ENCODE measurements at places on chromosomes 11 and 22. TPM values are rescaled to one million over a fixed set of nuclear protein-coding genes. Genes with fewer than 3 reads are reported as not detected.

The ASPHD2 gene
- 4.0 TPM for total RNA-seq

DNA sequence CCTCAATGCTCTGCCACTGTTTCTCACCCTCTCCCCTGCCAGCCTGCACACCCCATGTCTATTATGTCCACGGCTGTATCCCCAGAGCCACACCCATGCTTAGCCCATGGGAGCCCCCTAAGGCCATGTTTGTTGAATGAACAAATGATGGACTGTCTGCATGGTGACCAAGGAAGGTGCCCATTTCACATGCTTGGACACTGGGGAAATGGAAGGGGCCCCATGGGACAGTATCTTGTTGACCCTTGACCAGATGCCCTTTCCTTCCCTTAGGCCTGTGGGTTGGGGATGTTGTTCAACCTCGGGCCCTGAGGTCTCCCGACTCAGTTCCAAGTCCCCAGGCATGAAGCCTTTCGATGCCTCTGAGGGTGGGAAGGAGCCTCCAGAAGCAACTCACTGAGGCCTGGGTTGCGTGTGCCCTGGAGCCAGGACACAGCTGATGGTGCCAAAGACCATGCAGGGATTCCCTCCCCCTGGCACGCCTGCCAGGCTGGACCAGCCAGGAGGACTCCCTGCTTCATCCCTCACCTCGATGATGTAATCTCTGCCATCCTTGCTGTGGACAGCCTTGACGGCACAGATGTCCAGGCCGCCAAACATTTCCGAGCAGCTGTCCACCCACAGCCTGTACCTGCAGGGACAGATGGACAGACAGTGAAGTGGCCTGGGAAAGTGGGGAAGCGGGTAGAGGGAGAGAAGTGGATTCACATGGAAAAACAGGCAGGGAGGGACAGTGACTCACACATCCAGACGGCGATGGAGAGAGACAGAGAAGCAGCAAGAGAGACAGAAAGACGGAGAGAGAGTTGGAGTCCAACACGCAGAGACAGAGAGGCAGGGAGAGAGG, 58.9 kb downstream of the FBXO7 start:
- peaks cover 26% of the 10 kb centered on the region for H3K4me1 ChIP-seq
- H3K27ac ChIP-seq: no peak overlapping the region
- no peaks in the 10 kb centered on the region for H3K36me3 ChIP-seq
- no peak overlapping the region for H3K4me3 ChIP-seq

GRCh38 chr22:44570476-44571445, 72.7 kb upstream of the RTL6 start:
- H3K4me1 ChIP-seq: peaks cover 21% of the 10 kb centered on the region
- peaks cover 6% of the 10 kb centered on the region for H3K36me3 ChIP-seq
- DNase-seq: no peak
- H3K27me3 ChIP-seq: peaks cover 20% of the 10 kb centered on the region

DNA sequence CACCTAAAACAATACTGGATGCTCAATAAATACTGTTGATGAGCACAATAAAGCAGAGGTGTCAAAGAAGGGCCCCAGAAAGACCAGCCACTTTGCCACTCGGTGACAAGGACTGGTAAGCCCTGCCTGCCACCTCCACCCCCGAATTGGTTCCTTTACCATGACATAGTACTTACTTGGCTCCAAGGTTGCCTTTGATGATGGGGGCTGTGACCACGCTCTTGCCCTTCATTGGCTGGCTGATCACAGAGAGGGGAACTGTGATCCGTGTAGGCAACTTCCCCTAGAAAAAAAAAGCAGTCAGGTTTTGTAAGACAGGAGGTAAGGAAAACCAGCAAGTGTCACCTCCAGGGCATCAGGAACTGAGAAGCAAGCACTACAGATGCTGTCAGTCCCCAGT, 29.7 kb downstream of the NFRKB start:
- no peak for DNase-seq
- H3K36me3 ChIP-seq: peaks cover 77% of the 10 kb centered on the region
- no peaks in the 10 kb centered on the region for H3K27me3 ChIP-seq

- H3K36me3 ChIP-seq: peaks cover 26% of the 10 kb centered on the region
- H3K27ac ChIP-seq: peak overlapping the region; percentile 86
- H3K4me3 ChIP-seq: peak overlapping the region; percentile 42
- peak; percentile 84 for DNase-seq
These were observed 35.7 kb downstream of the CLMP start for GRCh38 chr11:123159183-123159857.

The PNPLA3 gene
- 4.1 TPM for total RNA-seq

GRCh38 chr11:115577701-115578100, 73.5 kb upstream of the CADM1 start:
- no peak for DNase-seq
- peaks cover 30% of the 10 kb centered on the region for H3K4me1 ChIP-seq
- no peaks in the 10 kb centered on the region for H3K36me3 ChIP-seq
- no peaks in the 10 kb centered on the region for H3K27me3 ChIP-seq

GRCh38 chr22:33329398-33329797, 271.2 kb upstream of the SYN3 start:
- H3K27me3 ChIP-seq: no peaks in the 10 kb centered on the region
- no peak for DNase-seq
- H3K4me1 ChIP-seq: no peaks in the 10 kb centered on the region
- no peak overlapping the region for H3K27ac ChIP-seq
- H3K36me3 ChIP-seq: peaks cover 6% of the 10 kb centered on the region

DNA sequence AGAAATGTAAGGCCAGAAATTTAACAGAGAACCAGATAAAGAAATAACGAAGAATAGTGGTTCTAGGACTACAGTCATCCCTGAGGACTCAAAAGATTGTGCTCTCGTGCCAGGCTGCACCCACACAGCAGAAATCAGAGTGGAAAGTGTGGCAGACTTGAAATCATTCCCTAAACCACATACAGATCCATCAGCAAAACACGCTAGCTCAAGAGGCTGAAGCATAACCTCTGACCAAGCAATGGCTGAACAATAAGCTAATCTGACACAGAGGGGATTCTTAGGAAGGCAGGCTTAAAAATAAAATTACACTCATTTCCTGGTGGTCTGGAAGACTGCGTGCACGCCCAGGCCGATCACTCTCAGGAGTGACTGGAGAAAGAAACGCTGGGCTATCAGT, 19.0 kb downstream of the NCF4 start:
- no peaks in the 10 kb centered on the region for H3K4me1 ChIP-seq
- DNase-seq: no peak
- H3K36me3 ChIP-seq: no peaks in the 10 kb centered on the region
- no peak overlapping the region for H3K4me3 ChIP-seq
- no peak overlapping the region for H3K27ac ChIP-seq
- H3K27me3 ChIP-seq: peaks cover 61% of the 10 kb centered on the region
